ENCODE measurements at places on chromosomes 7 and 10.
A peak's percentile ranks its signal among the peaks of the same experiment; 100 is the strongest.

DNA sequence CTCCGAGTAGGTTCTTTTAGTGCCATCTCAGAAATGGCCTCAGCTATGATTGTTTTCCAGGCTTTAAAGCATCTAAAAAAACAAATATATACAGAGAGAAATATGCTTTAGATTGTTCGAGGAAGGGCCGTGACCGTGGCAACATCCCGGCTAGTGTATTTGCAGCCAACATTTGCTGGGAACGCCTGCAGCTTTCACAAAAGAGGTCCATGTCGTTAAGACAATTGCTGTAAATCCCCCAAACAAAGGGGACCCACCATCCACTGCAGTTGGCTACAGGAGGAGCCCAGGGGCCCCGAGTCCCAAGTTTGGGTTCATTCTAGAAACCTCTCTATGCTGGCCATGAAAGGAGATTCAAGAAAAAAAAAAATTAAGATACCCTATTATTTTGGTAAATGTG lies 152.8 kb upstream of the TCF7L2 start:
- no peak for DNase-seq

- DNase-seq, result no peak
Observed at GRCh38 chr10:126503392-126504062, 115.2 kb upstream of the ADAM12 start.

DNA sequence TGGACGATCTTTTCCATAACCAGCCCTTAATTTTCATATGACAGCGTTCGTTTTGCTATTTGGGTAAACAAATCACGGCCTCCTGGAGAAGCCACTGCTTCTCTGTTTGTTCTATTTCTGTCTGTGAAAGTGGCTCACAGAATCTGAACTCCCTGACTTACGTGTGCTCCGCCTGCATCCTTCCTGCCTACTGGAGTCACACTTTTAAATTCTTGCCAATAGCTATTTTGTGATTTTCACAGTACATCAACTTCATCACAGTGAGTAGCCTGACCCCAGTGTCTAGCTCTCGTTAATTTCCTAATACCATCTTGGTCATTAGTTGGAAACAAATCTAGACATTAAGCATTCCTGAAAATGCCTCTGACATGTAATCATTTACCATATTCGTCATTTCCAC lies 49.0 kb upstream of the NPS start:
- DNase-seq, result no peak

DNA sequence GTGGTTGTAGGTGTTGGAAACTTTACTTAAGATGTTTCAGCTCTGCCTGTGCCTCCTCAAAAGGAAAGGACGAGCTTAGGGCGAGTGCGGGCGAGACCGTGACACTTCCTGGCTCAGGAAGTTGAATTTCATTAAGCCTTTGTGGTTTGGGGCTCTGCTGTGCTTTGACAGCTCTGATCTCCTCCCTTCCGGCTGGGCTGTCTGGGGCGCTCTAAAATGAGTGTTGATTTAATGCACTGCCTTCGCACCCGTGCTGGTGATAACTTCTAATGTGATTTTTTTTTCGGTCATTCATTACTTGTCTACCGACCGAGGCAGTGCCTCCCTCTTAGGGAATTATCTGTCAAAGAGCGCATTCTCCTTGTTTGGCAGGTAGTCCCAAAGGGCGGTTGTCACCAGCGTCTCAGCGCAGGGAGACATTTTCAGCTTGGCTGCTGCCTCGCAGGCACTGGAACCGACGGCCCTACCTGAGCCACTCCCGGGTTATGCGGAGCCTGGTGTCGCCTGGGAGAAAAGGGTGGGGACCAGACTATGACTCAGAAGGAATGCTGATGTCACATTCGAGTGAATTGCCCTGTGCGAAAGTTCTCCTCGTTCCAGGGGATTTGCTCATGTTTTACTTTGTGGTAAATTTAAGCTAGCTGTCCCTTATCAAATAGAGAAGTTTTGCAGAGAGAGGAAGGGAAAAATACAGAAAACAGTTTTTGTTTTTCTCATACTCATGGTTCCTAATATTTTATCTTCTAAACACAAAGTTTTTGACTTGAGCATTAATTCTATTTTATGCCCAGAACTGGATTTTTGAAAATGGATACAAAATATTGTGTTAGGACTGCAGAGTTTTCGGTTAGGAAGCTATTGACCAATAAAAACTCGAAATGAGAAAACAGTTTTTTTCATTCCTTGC lies 920 bp downstream of the TES start:
- peak; percentile 93 for DNase-seq

GRCh38 chr10:114685456-114685855 lies 27.4 kb upstream of the ABLIM1 start:
- DNase-seq, result no peak

GRCh38 chr7:11630355-11630754 lies 201.6 kb downstream of the THSD7A start:
- DNase-seq, result no peak

- DNase-seq, result peak; percentile 88
Observed at GRCh38 chr7:36115448-36116321, 37.4 kb upstream of the EEPD1 start.

- DNase-seq, result no peak
Observed at GRCh38 chr7:83908526-83908925, 259.6 kb upstream of the SEMA3E start.

- DNase-seq, result no peak
Observed at GRCh38 chr10:120584786-120585185, 127.8 kb downstream of the PLPP4 start.

- DNase-seq, result peak; percentile 48
Observed at GRCh38 chr7:27165089-27165995, at the start of gene HOXA9. Gene HOXA9 (minus strand): TSS chr7:27165537. CDS start chr7:27165457, 80 bp downstream.

- no peak for DNase-seq
Observed at GRCh38 chr7:107386548-107387102, 83.2 kb upstream of the GPR22 start.

Measured in Peyer's patch (tissue), 4 donors.